ENCODE measurements at places on chromosomes 16 and 17.

- no peak for DNase-seq
Observed at GRCh38 chr17:3768769-3769168, 32.2 kb downstream of the ITGAE start.

- DNase-seq: peak; percentile 46
Observed at GRCh38 chr17:5226940-5227878, 7.5 kb downstream of the SCIMP start.

DNA sequence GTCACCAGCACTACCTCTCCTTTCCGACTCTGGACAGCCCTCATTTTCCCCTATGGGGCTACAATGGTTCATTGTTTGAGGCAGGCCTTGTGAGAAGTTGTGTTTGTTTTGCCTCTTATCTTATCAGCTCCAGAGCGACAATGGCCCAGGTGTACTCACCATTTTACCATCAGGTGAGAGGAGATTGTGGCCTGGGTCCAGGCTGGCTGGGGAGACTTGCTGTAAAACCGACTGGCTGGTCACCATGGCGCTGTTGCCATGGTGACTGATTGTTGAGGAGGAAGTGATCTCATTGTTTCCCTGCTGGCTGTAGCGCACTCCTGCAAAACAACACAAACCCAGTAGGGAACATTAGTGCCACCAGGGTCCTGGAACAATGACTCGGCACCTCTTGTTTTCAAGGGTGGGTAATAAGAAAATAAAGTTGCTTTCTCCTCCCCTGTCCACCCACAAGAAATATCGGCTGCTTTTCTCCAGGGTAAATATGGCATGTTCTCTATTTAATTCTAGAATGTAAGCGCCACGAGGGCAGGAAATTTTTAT lies 34.4 kb downstream of the HNF1B start:
- DNase-seq: no peak

- peak; percentile 79 for DNase-seq
Observed at GRCh38 chr17:44350733-44351226, 5.7 kb downstream of the GRN start.

GRCh38 chr17:69361156-69361555 lies 34.2 kb upstream of the ABCA5 start:
- no peak for DNase-seq

DNA sequence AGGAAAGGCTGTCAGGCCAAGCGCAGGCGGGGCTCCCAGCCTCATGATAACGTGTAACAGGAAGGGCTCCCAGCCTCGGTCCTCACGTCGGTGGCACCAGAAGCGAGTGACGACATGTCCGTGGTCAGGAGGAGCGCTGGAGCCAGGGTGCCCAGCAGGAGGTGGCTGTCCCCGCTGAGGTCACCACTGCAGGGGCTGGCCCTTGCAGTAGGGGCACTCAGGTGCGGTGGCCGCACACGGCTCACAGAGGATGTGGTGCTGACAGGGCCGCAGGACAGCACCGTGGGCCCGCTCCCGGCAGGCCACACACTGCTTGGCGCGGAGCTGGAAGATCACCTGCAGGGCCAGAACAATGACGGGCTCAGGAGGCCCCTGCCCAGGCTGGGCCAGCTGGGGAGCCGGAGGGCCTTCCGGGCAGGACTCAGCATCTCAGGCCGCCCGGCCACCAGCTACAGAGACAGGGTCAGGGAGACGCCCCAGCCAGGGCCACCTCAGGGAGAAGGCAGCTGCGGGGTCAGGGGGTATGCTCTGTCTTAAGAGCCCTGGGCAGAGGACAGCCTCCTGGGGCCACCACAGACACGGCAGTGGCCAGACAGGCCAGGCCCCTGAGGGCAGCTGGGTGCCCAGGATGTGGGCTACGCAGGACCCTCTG lies 14.5 kb downstream of the GNPTG start:
- DNase-seq: no peak

- no peak for DNase-seq
Observed at GRCh38 chr17:58184308-58184985, 8.1 kb upstream of the EPX start.

- no peak for DNase-seq
Observed at GRCh38 chr17:80998748-80999535, 7.3 kb downstream of the CHMP6 start.

GRCh38 chr17:17871913-17872312 lies 35.1 kb upstream of the SREBF1 start:
- no peak for DNase-seq

GRCh38 chr16:76670125-76670857 lies 393.1 kb downstream of the CNTNAP4 start:
- no peak for DNase-seq

GRCh38 chr16:23781176-23781575 lies 26.4 kb downstream of the CHP2 start:
- DNase-seq: no peak

GRCh38 chr16:3152991-3153368 lies 18.2 kb downstream of the ZNF213 start:
- no peak for DNase-seq

GRCh38 chr16:73095885-73096421 lies 48.0 kb upstream of the ZFHX3 start:
- no peak for DNase-seq

- DNase-seq: no peak
Observed at GRCh38 chr17:17443173-17443572, 33.6 kb upstream of the MED9 start.

GRCh38 chr16:79185711-79186110 lies 414.8 kb downstream of the MAF start:
- DNase-seq: no peak

DNA sequence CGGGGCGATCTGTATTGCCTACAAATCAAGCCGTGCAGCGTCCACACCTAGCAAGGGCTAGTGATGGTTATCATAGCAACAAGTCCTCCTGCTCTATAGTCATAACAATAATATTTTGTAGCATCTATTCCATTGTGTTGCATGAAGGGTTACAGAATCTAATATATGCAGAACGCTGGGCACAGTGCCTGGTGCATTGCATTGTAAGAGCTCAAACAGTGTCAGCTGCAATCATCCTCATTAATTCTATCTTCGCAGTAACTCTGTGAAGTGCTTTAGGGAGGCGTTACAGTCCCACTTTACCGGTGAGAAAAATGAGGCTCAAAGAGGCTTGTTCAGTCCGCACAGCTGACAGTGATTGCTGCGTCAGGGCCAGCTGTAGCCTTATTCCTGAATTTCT lies 149.4 kb downstream of the RBFOX1 start:
- DNase-seq: no peak

DNA sequence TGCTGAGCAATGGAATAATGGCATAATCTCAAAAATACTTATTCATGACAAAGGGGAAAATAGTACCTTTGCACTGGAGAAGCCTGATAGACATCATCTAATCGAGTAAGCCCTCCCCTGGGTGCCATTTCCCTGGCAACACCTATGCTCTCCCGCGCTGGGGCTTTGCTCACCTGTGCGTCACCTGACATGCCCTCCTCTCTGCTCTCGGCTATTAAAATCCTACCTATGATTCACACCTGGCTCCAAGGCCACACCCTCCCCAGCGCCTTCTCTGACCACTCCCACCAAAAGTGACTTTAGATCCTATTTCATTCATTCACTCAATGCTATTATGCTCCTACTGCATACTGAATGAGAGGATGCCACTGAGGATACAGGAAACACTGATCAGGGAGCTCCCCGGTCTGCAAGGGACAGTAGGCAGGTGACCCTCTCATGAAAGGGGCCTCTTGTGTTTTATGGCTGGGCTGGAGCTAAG lies 83.9 kb downstream of the NT5M start:
- no peak for DNase-seq

GRCh38 chr17:64443086-64443760 lies 5.7 kb upstream of the MILR1 start:
- no peak for DNase-seq

DNA sequence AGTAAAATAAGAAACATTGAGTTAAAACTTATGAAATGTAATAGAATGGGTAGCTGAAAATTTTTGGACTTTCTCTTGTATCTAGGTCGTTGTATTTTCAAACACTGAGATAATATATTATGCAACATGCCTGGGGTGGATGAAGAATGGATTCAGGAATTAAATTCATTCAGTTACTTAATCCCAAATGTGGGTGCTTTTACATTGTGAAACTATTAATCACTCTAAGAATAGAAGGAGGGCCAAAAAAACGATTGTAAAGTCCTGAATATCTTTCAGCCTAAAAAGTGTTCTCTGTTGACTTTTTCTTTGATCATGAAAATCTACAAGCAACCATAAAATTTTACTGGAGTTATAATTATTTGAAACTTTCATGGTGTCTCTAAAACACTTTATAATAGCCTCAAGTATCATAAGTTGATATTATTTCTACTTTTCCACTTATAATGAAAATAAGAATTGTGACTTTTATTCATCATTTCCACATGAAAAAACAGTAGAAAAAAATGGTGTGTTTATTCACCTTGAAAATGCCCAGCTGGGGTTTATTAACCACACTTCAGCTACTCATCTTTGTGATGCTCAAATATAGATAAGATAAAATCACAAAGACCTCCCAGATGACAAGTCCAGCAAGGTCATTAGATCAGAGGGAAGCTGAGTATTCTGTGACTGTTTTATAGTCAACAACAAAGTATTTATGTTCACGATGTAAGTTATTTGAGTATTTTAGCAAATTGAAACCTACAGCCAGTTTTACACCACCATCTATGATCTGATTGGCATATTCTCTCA lies 619.9 kb upstream of the SOX9 start:
- no peak for DNase-seq

GRCh38 chr16:75305364-75306098 lies 54.1 kb upstream of the BCAR1 start:
- peak; percentile 13 for DNase-seq

DNA sequence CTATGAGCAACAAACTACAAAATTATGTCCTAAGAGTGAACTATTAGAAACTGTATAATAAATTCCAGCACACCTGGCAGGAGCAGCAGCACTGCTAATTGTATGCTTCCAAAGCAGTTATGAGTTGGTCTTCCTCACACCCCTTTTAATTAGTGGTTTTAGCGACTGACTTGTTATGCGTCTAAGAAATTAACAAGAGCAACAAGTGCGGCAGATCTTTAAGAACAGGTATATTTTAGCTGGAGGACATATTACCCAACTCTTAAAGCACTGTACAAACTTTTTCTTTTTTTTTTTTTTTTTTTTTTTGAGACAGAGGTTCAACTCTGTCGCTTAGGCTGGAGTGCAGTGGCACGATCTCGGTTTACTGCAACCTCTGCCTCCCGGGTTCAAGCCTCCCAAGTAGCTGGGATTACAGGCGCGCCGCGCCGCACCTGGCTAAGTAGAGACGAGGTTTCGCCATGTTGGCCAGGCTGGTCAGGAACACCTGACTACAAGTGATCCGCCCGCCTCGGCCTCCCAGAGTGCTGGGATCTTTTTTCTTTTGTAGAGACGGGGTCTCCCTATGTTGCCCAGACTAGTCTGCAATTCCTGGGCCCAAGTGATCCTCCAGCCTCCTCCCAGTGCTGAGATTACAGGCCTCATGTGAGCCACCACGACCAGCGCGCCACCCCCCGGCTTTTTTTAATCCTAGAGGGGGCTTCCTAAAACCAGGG lies 1.6 kb upstream of the FBXL20 start:
- DNase-seq: no peak

DNA sequence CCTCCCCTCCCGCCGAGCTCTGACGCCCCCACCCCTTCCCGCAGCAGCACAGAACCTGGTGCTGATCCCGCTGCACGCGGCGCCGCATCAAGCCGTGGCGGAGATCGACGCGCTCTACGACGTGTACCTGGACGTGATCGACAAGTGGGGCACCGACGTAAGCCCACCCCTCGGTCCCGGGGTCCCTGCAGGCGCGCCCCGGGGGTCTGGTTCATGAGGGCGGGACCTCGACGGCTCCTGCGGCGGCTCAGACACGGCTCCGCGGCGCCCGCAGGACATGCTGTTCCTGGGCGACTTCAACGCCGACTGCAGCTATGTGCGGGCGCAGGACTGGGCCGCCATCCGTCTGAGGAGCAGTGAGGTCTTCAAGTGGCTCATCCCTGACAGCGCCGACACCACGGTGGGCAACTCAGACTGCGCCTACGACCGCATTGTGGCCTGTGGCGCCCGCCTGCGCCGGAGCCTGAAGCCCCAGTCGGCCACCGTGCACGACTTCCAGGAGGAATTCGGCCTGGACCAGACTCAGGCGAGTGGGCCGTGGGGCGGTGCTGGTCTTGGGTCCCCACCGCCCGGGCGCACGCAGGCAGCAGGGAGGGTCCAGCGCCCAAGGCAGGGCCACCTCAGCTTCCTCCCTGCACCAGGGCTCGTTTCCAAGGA lies 1.4 kb downstream of the DNASE1L2 start:
- no peak for DNase-seq

DNA sequence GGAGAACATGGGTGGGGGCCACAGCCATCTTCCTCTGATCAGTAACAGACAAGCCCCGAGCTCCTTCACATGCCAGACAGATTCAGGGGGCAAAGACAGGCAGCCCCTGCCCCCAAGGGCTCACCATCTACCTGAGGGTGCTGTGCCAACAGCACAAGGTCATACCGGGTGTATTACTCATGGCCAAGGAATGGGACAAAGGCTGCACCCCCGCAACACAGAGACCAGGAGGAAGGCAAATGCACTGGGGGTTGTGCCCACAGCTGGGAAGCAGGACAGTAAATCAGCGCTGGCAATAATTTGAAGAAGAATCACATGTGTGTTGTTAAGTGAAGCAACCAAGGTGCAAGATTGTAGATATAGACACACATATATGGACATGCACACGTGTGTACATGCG lies 137.1 kb downstream of the C16orf95 start:
- DNase-seq: no peak

DNA sequence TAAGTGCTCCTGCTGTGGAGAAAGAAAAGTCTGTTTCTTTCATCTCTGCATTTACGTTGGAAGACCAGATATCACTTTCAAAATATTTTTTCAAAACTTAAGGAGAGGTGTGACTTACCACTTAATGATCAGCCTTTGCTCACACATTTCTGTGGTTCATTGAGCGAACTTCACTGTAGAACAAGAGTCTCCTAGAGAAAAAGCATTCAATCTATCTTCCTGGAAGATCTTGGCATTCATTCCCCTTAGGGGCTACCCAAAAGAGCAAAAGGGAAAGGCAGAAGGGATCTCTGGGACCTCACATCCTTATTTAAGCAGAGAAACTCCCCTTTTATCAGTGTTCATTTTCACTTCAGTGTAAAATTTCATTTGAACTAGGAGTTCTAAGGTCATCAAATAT lies 61.2 kb downstream of the HS3ST3A1 start:
- DNase-seq: no peak

DNA sequence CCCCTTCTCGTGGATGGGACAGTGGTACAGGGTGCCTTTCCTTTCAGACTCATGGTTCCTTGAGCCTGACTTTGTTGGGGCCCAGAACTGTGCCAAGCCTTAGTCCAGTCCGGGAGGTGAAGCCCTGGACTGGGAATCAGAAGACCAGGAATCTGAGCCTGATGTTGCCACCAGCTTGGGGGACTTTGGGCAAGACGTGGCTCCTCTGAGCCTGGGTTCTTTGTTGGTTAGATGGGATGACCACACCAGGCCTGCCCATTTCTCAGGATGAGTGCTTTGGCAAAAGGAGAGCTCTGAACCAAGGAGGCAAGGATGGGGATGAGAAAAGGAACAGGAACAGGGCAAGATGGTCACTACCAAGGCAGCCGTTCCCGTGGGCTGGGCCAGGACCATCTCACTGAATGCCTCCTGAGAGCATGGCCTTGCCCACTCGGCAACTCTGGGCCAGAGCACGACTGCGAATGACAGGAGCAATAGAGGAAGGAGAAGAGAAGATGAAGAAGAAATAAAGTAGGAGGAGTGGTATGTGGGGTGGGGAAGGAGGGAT lies 32.5 kb downstream of the PITPNM3 start:
- no peak for DNase-seq

- no peak for DNase-seq
Observed at GRCh38 chr17:56149266-56150036, 3.8 kb upstream of the ANKFN1 start.

- DNase-seq: no peak
Observed at GRCh38 chr16:87032554-87032953, 284.6 kb downstream of the C16orf95 start.

GRCh38 chr17:74361230-74362068 lies at the start of gene BTBD17:
BTBD17 (minus strand) TSS chr17:74361868; CDS start chr17:74361819, 49 bp downstream.
- peak; percentile 43 for DNase-seq
